ENCODE measurements at places on chromosomes 11 and 22. TPM values are rescaled to one million over a fixed set of nuclear protein-coding genes. Genes with fewer than 3 reads are reported as not detected.

The DDTL gene
- 3.7 TPM for total RNA-seq

The CCDC134 gene
- total RNA-seq = 17.4 TPM

- DNase-seq = no peak
These were observed 11.9 kb downstream of the SBF2 start for GRCh38 chr11:10282117-10282516.

The SHANK2 gene
- total RNA-seq = not detected

GRCh38 chr11:65279741-65280440 lies 18.1 kb downstream of the POLA2 start:
- no peak for DNase-seq

DNA sequence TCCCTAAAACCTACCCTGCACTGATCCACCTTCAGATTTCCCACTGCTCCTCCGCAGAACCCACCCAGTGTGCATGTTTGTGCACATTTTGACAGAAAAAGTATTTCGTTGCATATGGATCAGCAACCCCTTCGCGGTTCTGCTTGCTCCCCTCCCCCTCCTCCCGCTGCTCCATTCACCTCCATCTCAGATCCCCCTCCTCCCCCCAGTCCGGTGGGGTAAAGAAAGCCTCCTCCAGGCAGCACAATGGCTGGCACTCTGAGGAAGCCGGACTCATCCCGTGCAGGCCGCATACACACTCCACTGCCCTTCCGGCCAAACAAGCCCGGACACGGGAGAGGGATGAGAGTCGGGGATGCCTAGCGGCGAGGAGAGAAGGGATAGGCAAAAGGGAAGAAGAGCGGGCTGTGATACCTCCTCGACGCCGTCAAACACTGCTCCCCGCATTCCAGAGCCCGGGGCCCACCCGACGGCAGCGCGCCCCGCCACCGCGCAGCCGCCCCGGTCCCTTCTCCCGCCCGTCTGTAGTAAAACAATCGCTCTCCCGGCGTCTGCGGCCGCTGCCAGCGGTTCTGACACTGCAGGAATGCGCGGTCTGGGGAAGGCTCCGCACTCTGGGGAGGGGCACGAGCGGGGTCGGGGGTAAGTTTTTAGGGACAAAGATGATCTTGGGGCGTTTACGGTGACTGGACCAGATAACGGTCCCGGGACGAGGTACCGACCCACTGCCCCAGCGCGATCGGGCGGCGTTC lies 915 bp downstream of the FEZ1 start:
- no peak for DNase-seq

DNA sequence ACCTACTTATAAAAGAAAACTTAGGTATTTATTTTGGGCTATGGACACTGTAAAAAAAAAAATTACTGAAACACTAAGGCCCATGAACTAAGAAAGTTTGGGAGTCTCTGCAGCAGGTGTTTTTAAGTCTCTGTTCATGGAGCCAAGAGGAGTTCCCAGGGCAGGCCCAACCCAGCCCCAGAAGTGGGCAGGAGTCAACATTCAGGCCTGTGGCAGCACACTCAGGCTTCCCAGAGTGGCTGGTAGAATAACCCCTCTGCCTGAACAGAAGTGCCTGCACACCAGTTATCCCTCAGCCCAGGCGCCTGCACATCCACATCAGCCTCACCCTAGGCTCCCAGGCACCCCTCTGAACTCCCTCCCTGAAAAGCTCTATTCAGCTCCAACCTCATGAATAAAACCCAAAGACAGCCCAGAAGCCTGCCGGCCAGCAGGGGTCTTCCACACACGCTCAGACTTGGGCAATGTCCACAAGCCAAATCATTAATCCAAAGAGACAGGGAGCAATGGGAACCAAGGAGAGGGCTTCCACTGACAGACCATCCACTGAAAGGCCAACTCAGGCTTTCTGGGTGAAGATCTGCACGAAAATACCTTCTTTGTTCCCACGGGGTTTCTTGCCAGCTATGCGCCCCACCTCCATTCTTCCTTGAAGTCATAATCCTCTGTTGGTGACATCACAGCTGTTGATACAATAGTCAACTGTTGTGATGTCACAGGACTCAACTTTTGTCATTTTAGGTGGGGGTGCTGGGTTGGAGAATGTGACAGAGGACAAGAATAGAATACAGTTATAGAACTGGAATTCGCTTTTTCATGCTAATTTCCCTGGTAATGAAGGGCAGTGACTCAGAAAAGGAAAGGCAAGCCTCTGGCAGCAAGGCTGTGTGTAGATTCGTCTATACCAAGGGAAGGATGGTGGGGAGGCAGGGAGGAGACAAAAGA lies 83.7 kb downstream of the RPL27A start:
- DNase-seq = no peak

DNA sequence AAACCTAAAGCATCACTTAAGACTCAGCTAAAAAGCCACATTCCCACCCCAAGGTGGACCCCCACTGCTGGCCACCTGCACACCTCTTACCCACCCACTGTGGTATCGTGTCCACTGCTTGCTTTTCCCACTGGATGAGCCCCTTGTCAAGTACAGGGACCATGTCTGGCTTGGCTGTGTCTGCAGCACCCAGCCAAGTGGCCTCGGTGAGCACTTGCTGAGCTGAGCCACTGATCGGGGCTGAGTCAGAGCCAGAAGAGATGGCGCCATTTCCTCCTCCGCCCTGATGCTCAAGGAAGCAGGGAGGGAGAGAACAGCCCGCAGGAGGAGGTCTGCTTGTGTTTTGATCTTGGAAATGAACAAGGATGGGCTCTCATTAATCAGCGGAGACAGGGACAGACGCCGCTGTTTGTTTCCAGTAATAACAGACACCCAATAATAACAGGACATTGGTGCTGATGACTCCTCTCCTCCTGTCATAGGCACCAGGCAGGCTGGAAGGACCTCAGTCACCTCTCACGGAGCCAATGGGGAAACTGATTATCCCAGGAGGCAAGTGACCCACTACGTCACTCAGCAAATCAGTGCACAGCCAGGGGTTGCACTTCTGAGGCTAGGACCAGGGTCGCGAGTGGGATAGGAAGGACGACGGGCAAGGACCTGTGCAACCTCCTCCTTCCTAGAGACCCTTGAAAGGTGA lies 85.2 kb upstream of the RTL6 start:
- no peak for DNase-seq

GRCh38 chr11:83680321-83680720 lies 394.2 kb upstream of the CCDC90B start:
- no peak for DNase-seq

GRCh38 chr22:46064966-46065666 lies 85.2 kb upstream of the PPARA start:
- no peak for DNase-seq

DNA sequence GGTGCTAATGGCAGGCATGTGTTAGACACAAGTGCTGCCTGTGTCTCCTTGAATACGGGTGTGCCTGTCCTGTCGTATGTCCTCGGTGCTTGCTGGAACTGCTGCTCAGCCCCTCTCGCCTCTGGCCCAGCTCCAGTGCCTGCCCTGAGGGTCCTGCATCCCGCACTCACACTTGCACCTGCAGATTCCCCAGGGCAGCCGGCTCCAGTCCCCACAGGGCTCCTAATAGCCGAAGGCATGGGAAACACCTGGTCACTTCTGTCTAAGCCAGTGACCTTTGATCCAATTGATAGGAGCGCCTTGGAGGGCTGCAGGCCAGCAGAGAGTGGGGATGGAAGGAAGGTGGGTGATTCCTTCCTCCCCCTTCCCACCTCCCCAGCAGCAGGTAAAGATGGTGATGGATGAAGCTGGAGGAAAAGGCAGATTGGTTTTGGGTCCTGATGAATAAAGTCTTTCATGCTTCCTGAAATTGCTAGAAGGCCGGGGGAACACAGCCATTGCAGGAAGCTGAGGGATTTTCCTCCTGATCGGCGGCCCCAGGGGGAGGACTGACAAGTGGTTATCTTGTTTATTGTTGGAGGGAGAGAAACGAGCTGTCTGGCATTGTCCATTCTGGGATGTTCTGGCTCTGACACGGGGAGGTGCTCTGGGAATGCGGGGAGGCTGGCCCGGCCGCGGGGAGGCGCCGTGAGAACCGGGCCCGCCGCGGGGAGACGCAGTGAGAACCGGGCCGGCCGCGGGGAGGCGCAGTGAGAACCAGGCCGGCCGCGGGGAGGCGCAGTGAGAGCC lies 110.9 kb upstream of the B3GAT1 start:
- DNase-seq = no peak

The YIF1A gene
- 44.9 TPM for total RNA-seq

GRCh38 chr11:128195057-128195751 lies 392.2 kb downstream of the ETS1 start:
- DNase-seq = no peak

GRCh38 chr11:119406005-119406404 lies 17.0 kb downstream of the THY1 start:
- no peak for DNase-seq

DNA sequence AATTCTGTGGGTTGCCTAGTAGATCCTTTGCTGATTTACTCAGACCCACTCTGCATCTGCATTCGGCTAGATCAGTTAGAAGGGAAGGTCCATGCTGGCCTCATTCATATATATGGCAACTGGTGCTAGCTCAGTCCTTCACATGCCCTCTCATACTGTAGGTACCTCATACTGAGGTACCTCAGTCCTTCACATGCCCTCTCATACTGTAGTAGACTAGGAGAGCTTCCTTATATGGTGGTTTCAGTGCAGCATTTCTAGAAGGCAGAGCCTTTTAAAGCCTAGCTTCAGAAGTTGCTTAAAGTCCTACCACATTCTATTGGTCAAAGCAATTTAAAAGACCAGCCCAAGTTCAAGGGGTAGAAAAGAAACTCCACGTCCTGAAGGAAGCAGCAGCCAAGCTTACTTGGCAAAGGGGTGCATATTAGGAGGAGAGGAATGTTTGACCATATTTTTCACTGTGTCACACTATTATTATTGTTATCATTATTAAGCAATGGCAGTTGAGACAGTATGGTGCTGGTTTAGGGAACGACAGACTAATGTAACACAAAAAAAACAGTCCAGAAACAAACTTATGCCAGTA lies 356.4 kb downstream of the DYNC2H1 start:
- DNase-seq = no peak

The OR5B21 gene
- total RNA-seq = 0.55 TPM

DNA sequence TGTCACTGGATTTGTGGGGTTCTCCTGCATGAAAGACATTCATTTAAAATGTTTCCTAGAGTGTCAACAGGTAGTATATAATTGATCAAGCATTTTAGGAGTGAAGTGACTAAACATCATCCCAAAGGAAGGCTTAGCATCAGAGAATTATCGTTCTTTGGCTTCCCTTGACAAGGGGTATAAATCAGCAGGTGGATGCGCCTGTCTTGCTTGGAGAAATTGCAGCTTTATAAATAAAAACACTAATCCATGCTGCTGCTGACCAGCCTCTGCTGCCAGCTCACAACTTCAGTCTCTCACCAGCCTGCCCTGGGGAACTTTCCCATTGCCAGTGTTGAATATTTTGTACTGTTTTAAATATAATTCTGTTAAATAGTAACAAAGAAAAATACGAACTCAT lies 1184.7 kb upstream of the TENM4 start:
- DNase-seq = no peak

The RPS25 gene
- total RNA-seq = 1,680 TPM

DNA sequence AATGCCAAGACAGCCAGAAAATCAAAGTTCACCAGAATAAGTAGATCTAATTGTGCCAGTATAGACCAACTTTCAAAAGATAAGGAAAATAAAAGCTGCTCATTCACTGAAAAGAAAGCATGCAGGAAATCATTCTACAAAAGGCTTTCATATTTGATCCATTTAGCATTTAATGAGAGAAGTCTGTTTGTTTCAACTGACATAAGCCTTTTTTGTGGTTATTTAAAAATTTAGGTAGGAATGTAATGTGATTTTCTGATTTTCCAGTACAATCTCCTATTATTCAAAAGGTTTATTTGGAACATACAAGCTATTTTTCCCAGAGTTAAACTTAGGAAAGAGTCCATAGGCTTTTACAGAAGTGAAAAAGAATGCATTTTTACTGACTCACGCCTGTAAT lies 92.7 kb downstream of the SBF2 start:
- no peak for DNase-seq

DNA sequence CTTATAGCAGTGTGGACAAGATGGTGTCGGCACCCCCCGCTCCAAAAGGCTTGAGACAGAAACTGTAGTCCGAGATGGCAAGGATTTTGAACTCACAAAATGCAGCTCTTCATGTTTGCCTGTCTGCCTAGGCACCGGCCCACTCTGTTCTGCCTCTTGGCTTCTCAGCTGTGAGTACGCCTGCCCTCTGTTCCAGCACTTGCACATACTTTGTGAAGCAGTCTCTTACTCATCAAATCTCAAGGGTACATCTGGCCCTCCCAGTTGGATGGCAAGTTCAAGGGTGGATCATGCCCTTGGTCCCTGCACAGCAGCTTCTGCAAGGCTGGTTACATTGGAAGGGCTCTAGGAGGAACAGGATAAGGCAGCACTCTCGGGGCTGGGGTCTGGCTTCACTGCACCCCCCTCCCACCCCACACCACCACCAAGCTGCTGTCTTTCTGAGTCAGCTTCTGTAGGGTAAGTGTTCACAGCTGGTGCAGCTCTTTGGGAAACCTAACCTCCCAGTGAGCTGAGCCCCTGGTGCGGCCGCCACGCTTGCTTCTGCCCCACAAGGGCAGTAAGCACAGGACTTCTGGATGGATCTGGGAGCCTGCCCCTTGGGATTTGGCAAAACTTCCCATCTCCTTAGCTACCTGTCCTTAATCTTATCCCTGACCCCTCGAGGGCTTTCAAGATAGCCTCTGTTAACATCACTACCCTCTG lies 37.2 kb downstream of the FAM83F start:
- no peak for DNase-seq

DNA sequence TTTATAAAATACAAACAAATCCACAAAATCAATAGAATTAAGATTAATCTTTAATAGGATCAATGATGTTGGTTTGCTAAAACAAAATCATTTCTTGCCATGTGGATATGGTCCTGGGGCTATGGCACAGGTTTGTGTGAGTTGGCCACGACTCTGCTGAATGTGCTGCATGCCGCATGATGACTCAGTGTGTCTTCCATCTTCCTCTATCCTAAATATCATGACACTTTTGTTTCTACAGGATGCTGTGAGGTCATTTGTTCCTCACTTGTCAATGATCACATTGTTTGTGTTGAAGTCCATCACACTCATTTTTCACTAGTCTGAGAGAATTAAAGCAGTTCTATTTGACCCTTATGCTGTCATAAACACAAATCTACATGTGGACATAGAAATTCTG lies 167.2 kb upstream of the ZBED5 start:
- DNase-seq = no peak
